Fibroblast of skin of right quadriceps (primary cell): ENCODE measurements at places on chromosomes 12 and 14.

GRCh38 chr14:70735043-70735442 lies 74.3 kb downstream of the MAP3K9 start:
- DNase-seq: peak; percentile 79

DNA sequence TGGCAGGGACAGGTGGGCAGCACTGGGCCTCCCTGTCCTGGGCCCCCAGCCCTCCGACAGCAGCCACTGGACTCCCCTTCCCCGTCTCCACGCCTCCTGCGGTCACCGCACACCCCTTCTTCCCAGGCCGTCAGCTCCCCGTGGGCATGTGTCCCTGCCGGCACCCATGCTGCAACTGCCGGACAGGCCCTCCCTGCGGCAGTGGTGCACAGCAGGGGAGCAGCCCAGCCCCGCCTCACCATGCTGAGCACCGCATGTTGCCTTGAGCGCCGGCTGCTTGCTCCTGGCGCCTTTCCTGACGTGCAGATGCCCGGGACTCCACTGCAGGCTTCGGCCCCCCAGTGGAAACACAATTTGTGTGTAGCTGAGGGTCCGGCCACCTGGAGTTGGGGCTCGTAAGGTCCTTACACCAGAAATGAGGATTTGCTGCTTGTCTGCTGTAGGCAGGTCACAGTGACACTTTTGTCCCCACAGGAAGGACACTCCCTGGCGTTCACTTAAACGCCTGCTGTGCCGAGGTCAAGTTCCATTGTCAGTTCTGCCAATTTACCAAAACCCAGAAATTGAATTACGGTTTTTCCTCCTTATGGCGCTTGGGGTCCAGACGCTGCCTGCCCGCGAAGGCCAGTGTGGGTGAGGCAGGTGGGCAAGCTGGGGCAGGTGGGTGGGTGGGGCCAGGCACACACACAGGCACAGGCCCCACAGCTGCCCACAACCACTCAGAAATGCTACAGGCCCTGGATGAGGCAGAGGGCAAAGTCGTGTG lies 28.2 kb upstream of the MMP17 start:
- no peak for DNase-seq

DNA sequence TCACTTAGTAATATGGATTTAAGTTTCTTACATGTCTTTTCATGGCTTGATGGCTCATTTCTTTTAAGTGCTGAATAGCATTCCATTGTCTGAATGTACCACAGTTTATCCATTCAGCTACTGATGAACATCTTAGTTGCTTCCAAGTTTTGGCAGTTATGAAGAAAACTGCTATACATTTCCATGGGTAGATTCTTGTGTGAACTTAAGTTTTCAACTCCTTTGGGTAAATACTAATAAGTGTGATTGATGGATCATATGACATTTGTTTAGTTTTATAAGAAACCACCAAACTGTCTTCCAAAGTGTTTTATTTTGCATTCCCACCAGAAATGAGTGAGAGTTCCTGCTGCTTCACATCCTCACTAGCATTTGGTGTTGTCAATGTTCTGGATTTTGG lies 119.2 kb downstream of the NAV3 start:
- peak; percentile 39 for DNase-seq

GRCh38 chr12:70826156-70826555 lies 94.4 kb downstream of the PTPRR start:
- no peak for DNase-seq

DNA sequence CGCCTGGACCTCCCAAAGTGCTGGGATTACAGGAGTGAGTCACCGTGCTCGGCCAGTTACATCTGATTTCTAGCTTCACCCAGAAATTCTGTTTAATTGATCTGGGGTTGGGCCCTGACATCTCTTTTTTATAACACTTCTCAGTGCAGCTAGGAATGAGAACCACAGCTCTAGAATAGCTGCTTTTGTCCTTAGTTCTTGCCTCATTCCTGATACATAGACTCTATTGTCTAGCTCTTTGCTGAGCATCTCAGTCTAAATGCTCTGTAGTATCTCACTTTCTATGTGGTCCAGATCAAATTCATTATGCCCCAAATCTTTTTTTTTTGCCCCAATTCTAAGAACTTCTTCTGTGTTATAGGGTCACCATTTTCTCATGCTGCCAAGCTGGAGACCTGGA lies 29.9 kb upstream of the FUT8 start:
- DNase-seq: no peak

DNA sequence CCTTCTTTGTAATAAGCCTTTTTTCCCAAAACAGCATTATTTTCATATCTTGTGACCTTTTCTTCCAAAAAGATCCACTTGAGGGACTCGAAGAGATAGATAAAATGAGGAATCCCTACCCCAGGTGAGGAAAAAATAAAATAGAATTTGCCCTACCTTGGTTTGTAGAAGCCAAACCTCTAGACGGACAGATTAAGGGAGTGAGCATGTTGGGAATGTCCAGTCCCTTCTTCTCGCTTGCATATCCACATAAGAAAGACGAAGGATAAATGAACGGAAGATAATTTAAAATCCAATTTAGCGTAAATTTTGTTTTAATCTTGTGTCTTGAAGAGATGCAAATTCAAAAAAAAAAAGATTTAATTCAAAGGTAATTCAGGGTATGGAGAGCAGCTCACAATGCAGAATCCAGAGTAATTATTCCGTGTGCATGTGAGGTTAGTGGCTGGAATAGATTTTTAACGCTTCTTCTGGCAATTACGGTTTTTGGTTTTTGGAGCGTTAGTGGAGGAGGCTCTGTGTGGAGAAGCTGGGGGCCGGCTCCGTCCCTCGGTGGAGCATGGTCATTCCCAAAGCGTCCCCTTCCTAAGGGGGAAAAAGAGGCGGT lies 1.5 kb downstream of the GRIN2B start:
- DNase-seq: no peak

DNA sequence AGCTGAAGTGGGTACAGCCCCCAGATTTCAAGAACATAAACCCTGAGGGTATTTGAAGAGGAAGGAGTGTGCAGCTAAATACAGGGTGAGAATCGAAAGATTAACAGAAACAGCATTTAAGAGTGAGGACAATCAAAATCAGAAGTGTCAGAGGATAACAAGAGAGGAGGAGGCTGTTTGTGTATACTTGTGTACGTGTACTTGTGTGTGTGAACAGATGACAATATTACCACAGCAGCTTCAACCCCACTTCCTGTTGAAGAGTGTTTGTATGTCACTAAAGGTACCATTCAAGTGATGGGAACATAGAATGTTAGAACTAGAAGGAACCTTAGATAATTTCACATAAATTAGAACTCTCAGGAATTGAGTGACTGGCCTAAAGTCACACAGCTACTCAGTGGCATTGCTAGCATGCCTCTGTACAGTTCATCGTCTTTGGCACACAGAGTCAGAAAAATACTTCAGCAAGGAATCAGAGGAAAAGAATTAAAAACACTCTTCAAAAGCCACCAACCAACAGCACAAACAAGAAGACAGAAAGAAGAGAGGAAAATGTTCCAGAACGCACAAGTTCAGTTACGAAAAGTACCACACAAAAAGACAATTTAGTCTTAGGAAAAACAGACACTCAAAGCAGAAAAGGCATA lies 164.3 kb upstream of the BCL2L14 start:
- peak; percentile 65 for DNase-seq

GRCh38 chr12:85468356-85469157 lies 188.5 kb downstream of the ALX1 start:
- peak; percentile 56 for DNase-seq

- DNase-seq: no peak
Measured at GRCh38 chr12:109266106-109266879, 42.8 kb downstream of the FOXN4 start.

DNA sequence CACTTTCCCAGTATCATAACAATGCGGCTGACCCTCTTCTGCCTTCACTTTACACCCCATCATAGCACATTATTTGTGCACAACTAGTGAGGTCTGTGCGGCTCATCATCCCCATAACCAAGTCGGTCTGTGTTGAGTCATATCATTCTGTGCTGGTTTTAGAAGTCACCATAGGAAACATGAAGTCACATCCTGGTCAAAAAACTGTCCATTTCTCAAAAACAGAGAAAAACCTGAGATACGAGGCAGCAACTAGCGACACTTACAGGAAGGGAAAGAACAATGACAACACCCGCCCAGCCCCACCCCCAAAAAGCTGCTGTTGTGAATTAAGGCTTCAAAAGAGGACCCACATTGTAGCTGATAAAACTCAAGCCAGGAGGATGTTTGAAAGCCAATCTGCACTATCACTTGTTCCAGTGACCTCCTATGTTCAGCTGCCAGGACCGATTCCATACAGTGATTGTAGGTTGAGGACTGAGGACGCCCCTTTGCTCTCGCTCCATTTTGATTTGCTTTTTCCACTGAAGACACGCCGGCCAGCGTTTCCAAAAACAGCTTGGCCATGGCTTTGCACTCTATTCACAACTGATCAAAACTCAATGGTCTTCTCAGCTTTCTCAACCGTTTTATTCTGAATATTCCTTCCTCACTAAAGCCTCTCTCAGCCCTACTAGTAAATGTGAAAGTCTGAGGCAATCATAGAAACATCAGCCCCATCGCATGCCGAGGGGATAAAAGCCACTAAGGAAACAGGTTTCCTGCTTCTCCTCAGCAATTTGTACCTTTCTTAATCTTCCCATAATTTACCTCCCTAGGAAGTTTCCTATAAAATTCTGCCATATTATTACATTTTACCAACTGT lies 87.5 kb downstream of the DUSP16 start:
- DNase-seq: peak; percentile 13

DNA sequence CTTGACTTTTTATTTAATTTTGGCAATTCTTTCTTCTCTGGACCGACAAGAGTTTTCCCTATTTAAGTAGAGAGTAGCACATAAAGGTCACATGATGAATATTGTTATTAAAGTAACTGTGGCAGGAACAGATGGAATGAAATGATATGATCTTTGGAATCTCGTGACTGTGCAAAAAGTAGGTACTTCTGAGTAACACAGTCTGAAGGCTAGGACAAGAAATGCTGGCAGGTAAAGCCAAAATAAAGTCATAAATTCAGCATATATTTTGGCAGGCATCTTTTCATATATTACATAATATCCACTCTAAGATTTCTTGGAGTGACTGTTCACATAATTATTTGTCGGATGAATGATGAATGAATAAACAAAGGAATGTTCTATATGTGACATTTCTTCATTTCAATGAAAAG lies 121.4 kb downstream of the EFCAB11 start:
- DNase-seq: peak; percentile 70

- no peak for DNase-seq
Measured at GRCh38 chr14:22010545-22011252, 337.1 kb upstream of the OR4E1 start.

DNA sequence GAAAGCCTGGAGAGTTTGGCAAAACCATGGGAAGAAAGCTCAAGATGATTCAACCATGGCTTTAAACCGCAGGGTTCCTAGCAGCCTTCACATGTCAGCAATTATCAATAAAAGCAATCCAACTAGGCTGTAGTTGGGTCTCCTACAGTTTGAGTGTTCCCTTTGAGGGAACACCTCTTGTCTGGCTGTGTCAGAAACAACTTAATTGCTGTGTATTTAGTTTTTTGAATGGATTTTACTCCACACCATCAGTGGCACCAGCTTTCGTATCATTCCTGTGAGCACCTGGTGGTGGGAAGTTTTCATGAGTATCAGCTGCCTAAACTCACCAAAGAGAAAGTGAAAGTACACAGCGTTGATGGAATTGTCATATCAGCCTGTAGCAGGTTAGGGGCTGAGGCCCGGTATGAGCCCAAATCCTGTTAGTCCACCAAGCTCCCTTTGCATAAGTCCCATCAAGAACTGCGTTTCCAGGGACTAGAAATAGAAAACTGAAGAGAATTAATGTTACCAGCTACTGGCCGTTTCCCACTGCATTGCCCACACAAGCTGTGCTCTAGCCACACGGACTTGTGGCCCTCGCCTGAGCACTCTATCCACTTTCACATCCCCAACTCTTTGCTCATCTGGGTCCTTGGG lies 10.9 kb upstream of the IL26 start:
- DNase-seq: no peak

DNA sequence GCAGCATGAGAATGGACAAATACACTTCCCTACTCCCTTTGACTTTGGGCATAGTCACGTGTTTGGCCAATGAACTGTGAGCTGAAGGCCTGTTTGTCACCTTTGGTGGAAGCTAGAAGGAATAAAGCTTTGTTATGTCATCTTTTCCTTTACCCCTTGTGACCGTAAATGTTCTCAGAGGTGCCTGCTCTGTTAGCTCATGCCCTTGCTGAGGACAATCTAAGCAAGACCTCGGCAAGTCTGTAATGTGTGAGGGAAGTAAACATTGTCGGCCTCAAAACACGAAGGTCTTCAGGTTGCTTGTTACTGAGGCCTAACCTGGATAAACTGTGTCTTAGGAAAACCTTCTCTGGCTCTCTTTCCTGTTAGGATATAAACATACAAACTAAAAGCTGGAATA lies 354.2 kb downstream of the TMEM132D start:
- DNase-seq: no peak

DNA sequence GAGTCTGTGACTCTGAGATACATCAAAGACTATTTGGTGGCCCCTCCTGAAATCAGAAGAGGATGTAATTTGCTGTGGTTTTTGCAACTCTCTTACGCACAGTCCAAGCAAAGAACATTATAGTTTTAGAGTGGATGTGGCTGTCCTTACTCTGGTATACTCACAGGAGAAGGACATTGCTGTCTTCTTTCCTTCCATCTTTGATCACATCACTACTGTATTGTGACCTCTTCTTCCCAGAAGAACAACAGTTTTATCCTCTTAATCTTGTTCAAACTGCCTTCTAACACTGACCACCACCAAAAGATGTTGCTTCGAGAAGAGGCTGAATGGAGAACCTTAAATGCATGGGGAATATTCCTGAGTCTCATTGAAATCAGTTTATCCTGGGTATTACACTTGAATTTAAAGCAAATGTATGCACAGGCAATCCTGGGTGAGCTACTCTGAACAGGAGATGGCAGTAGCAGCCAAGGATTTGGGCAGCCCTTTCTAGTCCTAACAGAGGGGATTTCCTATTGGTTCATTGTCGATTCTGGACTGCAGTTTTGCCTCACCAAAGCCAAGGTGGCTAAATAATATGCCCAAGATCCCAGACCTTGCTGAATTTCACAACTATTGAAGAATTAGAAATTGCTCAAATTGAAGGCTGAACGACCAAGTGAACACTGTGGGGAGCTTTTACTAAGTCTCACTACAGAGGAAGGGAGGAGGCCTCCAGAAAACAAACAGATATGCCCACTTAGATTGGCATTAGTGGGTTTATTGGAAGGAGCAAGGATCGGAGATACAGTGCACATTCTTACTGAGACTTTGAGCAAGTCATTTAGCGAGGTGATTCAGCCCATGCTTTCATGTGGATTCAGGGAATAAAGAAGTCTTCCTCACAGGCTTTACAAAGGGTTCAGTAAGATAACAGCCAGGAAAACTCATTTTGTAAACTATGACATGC lies 282.8 kb downstream of the PAWR start:
- DNase-seq: peak; percentile 93

DNA sequence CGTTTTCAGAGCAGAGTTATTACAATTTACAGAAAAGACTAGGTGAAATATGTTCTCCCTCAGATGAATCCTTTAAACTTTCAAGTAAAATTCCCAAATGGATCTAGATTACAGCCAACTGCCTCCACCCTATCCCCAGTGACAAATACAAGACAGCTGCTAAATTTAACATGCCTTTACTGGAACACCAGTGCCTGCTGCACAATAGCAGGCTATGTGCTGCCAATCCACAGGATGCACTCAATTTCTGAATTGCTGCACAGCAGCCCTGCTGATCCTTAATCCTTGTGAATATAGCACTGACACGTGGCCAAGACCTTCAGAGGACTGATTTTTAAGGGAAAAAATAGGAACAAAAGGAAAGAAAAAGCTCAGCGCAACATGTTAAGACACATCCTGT lies 128.9 kb downstream of the CCER1 start:
- no peak for DNase-seq
